ENCODE measurements at places on chromosomes 11 and 22.
A peak's percentile ranks its signal among the peaks of the same experiment; 100 is the strongest.

GRCh38 chr22:26313291-26313690, 115.8 kb upstream of the ASPHD2 start:
- no peak for DNase-seq

DNA sequence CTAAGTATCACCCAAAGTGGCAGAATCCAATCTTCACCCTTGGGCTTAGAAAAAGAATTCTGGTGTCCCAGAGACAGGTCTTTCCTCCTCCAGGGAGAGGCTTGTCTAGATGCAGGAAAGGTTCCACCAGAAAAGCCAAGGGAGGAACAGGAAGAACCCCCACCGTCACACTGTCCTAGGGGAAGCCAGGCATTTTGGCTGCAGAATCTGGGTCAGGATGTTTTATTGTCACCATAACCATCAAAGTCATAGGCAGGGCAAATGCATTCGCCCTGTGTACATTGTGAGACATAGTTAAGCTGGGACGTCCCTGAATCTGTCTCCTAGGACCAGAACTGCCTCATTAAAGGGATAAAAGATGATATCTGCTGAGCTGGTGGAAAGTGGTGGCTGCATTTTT, 590.5 kb downstream of the OPCML start:
- no peak for DNase-seq

DNA sequence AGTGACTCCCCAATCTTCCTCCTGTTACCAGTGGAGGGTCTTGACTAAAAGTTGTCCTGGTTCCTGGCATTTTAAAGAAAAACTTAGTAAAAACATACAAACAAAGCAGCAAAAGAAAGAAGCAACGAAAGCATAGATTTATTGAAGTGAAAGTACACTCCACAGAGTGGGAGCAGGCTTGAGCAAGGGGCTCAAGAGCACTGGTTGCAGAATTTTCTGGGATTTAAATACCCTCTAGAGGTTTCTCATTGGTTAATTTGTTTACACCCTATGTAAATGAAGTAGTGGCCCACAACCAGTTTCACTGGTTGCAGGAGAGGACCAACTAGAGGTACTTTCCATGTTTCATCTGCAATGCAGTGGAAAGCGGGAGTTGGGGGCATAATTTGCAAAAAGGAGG, 10.7 kb downstream of the FAM111B start:
- no peak for DNase-seq

GRCh38 chr11:131976021-131976420, 605.6 kb downstream of the NTM start:
- no peak for DNase-seq

DNA sequence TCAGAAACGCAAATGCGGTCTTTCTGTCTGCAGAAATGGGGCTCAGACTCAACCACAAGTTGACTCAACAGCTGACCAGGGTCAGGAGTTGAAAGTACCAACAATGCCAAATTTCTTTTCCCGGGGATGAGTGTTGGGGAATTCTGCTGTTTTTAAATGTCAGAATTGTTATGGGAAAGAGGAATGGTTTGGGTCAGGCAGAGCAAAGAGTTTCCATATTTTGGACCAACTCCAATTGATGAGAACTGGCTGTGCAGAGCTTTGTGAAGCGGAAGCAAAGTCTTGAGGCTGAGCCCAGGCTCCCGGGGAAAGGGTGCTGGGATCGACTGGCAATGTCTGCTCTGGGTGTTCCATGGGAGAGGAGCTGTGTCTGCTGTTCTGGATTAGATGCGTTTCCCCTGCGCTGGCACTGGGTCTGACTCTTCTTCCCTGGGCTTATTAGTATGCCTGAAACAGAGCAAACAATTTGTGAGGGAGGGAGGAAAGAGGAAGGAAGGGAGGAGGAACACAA, 36.2 kb downstream of the TXN2 start:
- DNase-seq, result no peak

DNA sequence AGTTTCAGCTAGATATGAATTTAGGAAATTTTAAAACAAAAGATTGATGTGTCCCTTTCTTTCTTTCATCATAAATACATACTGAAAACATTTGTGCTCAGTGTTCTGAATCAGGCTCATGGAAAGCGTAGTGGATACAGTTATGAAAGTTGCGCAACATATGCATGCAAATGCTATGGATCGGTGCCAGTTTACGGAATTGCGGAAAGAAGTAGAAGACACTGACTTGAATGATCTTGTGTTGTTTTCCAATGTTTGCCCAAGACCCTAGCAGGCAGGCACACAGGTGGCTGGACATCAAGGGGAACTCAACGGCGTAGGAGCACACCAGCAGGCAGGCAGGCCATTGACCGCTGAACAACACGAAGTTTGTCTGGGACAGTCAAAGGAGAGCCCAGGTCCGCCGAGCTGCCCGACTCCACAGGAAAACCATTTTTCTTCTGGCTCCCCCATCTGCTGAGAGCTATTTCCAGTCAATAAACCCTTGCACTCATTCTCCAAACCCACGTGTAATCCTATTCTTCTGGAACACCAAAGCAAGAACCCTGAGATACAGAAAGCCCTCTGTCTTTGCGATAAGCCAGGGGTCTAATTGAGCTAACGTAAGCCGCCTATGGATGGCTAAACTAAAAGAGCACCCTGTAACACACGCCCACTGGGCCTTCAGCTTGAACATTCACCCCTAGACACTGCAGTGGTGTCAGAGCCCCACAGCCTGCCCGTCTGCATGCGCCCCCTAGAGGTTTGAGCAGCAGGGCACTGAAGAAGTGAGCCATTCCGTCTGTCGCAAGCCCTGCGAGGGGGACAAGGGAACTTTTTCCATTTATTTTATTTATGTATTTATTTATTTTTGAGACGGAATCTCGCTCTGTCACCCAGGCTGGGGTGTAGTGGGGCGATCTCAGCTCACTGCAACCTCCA, 7.4 kb upstream of the BIRC3 start:
- DNase-seq, result no peak

GRCh38 chr11:77522215-77522614, 48.3 kb upstream of the PAK1 start:
- DNase-seq, result no peak

DNA sequence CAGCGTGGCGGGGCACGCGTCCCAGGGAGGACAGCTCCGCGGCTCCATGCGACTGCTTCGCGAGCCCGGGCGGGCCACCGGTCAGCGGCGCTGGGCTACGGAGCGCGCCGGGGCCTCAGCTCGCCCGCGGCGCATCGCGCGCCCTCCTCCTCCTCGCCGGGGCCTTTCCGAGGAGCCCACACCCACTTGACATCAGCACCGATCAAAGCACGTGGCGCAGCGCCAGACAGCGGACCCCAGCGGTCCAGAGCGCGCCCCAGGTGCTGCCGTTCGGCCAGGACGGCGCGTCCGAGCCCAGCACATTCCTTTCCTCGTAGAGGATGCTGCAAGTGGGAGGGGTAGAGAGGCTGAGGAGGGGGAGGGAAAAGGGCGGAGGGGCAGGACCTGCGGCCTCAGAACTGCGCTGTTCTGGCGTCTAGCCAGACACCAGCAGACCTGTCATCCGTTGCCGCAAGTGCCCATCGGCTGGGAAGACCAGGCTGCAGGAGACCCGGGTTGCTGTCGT, 88.6 kb downstream of the PLEKHA7 start:
- no peak for DNase-seq

- no peak for DNase-seq
These were observed 102.3 kb upstream of the SYT13 start for GRCh38 chr11:45388472-45388871.

GRCh38 chr11:116874251-116874650, 36.8 kb upstream of the APOA1 start:
- DNase-seq, result no peak

DNA sequence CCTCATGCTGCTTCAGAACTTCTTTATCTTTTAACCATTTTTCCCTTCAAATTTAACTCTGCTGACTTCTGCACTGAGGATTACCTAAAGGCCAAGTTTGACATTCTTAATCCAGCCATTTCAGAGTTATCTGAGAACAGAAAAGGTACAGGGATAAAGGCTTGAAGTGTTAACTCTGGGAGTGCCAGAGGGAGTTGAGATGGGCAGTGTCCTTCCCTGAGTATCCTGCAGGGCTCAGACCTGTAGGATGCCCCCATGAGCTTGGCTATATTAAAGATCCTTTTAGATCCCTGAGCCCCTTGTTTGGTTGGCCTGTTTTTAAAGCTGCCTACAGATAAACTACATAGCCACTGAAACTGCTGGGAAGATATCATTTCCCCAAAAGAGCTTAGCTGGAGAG, 268.4 kb upstream of the KIRREL3 start:
- no peak for DNase-seq

- peak; percentile 4 for DNase-seq
These were observed 40.8 kb downstream of the TBC1D22A start for GRCh38 chr22:46803031-46803880.

Data from AML-193 (cell line).